H54 (cell line): ENCODE measurements at places on chromosomes 1 and 21.
A peak's percentile ranks its signal among the peaks of the same experiment; 100 is the strongest.

- DNase-seq, result no peak
Measured at GRCh38 chr1:201750120-201750519, 78.8 kb upstream of the IPO9 start.

DNA sequence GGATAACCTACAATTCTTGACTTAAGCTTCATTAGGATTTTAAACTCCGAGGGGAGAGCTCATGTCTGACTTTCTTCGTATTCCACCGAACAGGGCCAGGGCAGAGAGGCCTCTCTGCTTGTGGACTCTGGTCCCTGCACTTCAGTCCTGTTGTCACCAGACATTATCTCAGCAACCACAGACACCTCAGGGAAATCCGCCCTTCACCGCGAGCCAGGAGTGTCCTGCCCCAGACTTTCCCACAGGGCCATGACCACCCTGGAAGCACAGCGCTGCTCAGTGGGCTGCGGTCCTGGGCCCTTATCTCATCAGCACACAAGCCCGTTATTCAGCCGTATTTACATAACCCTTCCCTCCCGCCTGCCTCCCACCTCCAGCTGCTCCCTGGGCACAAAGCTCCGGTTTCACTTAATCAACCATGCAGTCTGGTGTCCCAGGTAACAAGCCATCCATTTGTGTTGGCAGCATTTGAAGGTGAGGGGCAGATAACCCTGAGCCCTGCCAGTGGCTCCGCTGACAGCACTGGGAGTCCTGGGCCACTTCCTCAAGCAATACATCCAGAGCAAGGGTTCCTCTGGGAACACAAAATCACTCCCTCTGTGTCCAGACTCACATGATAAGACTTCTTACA lies 122.8 kb upstream of the RAB4A start:
- DNase-seq, result no peak

DNA sequence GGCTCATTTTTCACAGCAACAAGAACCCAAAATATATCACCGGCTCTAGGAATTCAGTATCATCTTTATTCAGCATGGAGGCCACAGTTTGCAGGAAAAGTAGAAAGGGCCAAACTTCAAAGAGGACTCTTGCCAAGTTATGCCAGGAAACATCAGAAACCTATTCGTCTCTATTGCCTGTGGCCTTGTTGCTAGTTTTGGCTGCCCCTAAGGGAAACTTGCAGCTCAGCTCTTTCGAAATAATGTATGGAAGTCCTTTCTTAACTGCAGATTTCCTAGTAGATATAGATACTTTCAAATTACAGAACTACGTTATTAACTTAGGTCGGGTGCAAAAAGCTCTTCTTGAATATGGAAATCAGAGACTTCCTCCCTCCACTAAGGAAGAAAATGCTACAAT lies 4.2 kb upstream of the NENF start:
- no peak for DNase-seq

GRCh38 chr1:92901699-92902405 lies 59.4 kb downstream of the DIPK1A start:
- DNase-seq, result no peak

DNA sequence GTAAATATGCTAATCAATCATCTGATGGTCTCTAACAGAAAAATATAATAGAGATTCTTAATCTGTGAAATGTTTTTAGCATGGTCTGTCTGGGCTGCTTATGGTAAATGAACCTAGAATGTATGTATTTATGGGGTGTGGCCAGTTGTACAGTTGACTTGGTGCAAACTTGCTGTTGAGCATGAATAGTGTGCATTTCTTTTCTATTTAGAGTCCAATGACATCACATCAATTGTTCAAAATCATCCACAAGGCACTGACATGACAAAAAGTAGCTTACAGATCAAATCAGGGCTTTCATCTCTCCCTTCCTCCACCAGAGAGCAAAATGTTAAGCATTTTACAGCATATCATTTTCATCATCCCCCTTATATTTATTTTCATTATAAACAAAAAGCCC lies 1010.3 kb downstream of the KCNT2 start:
- no peak for DNase-seq

DNA sequence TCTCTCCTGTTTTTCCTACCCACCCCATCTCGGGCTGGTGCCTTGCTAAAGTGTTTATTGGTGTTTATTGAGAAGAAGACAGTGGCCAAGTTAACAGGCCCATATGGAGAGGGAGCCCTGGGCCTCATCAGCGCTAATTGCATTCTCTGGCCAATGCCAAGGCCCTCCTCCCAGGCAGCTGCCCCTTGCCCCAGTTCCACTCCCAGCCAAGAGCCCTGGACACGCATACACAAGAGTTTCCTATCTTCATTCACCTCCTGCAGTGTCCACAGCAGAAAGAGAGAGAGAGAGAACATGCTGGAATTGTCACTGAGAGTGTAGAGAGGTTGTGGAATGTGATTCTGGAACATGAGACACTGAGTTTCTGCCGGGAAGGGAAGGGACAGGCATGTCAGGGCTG lies 25.4 kb upstream of the VWA5B1 start:
- no peak for DNase-seq

DNA sequence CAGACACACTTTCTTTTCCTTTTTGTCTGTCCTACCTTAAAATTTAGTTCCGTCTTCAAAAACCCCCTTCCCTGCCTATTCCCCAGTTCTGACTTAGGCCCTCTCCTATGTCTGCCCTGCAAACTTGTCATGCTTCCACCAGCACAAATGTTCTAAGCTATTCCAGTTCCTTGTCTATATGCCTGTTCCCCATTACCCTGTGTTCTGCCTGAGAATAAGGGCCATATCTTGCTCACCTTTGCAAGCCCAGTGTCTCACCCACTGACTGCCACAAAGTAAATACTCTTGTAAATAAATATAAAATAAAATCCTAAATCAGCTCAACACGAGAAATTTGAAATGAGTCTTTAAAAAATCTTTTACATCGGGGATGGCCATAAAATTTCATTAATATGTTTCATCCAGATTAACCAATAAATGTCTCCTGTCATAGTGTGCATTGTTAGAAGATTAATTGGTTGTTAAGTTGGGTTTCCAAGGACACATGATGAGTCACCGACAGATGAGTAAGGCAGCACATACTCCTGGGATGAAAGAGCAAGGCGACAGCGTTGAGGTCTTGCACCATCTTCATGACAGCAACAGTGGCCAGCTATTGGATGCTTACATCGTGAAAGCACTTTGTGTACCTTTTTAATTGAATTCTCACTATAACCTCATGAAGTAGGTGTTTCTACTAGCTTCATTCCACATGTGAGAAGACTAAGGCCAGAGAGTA lies 92.6 kb upstream of the NGF start:
- peak; percentile 42 for DNase-seq

DNA sequence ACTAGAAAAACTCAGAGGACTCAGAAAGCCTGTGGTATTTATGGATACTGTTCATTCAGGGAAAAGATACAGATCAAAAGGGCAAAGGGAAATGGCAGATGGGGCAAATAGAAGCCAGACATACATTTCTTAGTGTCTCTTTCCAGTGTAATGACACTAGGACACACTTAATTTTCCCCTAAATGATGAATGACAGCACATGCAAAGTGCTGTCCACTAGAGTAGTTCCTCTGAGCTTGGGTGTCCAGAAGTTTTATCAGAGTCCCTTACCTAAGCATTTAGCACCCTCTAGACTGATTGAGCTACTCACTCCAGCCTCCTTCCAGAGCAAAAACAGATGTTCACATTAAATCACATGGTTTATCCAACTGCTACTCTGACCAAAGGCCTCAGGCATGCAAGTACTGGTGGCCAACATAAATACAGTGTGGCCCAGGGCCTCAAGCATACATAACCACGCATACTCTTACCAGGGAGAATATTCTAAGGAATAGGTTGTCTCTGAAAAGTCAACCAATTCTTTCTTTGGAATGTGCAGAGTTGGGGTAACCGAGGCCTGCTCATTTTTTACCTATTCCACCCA lies 166.9 kb downstream of the NCAM2 start:
- peak; percentile 8 for DNase-seq

- no peak for DNase-seq
Measured at GRCh38 chr21:28639737-28640136, 352.9 kb downstream of the LTN1 start.

DNA sequence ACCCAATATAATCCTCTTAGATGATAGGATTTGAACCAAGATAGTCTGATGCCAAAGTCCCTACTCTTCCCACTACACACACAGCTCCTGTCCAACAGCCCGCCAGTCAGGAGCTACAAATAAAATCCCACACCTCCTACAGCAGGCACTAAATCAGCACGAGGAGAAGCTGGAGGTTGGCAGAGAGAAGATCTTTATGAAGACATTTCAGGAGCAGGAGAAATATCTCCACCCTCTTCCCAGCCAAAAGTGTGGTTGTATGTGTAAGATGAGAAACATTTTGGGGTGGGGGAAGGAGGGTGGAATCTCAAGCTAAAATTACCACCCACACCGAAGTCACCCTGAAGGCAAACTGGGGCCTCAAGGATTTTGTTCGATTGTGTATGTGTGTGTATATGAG lies 54.5 kb downstream of the PLXNA2 start:
- no peak for DNase-seq

DNA sequence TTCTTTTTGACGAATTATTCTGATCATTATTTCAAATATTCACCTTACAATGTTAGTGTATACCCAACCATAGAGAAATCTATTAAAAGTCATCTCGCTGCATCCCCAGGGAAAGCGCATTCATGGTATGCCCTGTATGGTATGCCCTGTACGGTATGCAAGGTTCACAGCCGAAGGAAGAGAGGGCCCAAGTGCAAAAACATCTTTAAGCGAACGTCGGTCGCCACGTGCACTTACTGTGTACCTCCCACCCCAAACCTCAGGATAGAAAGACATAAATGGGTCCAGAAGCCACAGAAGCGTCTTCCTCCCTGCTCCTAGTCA lies 14.4 kb downstream of the HLX start:
- DNase-seq, result no peak

- DNase-seq, result no peak
Measured at GRCh38 chr1:10308001-10308400, 90.9 kb upstream of the PGD start.

- DNase-seq, result no peak
Measured at GRCh38 chr1:207866471-207867135, 44.3 kb downstream of the CD34 start.

DNA sequence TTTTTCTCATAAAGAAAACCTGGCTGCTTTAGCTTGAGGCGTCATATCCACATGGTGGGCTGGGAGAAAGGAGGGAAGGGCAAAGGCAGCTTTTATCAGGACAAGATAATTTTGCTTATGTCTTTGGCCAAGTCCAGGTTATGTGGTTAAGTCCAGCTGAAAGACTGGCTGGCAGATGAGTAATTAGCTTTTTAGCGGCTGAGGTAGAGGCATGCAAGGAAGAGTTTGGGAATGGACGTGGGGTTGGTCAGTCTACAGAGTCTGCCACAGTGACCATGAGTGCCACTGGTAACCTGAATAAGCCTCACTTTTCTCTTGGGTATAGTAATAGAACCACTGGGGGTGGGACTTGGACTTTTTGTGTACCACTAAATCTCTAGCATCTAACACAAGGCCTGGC lies 39.8 kb downstream of the NEK7 start:
- no peak for DNase-seq
